Sigmoid colon (tissue), 7 donors: ENCODE measurements at places on chromosomes 7 and 10. TPM values are rescaled to one million over a fixed set of nuclear protein-coding genes. Genes with fewer than 3 reads are reported as not detected.

The TMEM270 gene
- total RNA-seq, result not detected

The CALCR gene
- not detected for total RNA-seq

The CCL24 gene
- not detected for total RNA-seq

The HOXA4 gene
- 2.0 TPM for total RNA-seq

The C10orf67 gene
- total RNA-seq, result not detected

The COL13A1 gene
- total RNA-seq, result 5.7 TPM

The PRLHR gene
- 0.49 TPM for total RNA-seq

The CXCL12 gene
- total RNA-seq, result 72.1 TPM

The NAT16 gene
- total RNA-seq, result not detected

The HHEX gene
- 6.1 TPM for total RNA-seq

The IL6 gene
- total RNA-seq, result 43.3 TPM

The SORBS1 gene
- total RNA-seq, result 664 TPM

The TACR2 gene
- total RNA-seq, result 184 TPM

The DEPP1 gene
- 47.8 TPM for total RNA-seq

The PITX3 gene
- total RNA-seq, result not detected

The CYP51A1 gene
- total RNA-seq, result 22.9 TPM

The CUBN gene
- 1.1 TPM for total RNA-seq

The CDNF gene
- total RNA-seq, result not detected

The FFAR4 gene
- not detected for total RNA-seq

The ACTL6B gene
- total RNA-seq, result 0.71 TPM

The BAIAP2L1 gene
- total RNA-seq, result 0.27 TPM

The TMEM176B gene
- total RNA-seq, result 52.3 TPM

The ASB4 gene
- not detected for total RNA-seq

The CLRN3 gene
- total RNA-seq, result not detected

The SLC13A1 gene
- total RNA-seq, result not detected

The GCK gene
- not detected for total RNA-seq

The KIFBP gene
- 24.8 TPM for total RNA-seq

The LMOD2 gene
- total RNA-seq, result not detected

The THSD7A gene
- total RNA-seq, result 6.1 TPM

The NME8 gene
- not detected for total RNA-seq

The DRGX gene
- total RNA-seq, result not detected

The SLC26A3 gene
- total RNA-seq, result 6.4 TPM

The DYNC1I1 gene
- total RNA-seq, result 37.8 TPM

The EPC1 gene
- total RNA-seq, result 54.3 TPM

The CALD1 gene
- 1,561 TPM for total RNA-seq

The MOGAT3 gene
- not detected for total RNA-seq

The SCART1 gene
- 4.7 TPM for total RNA-seq

The SYT15B gene
- total RNA-seq, result 0.99 TPM

The GBX1 gene
- total RNA-seq, result not detected

The PAPOLB gene
- total RNA-seq, result not detected

The AZGP1 gene
- total RNA-seq, result 3.5 TPM

The GNAT3 gene
- not detected for total RNA-seq

The LRIT1 gene
- not detected for total RNA-seq
